ENCODE measurements at places on chromosomes 13 and 19. TPM values are rescaled to one million over a fixed set of nuclear protein-coding genes. Genes with fewer than 3 reads are reported as not detected.

- no peak for DNase-seq
These were observed 1.5 kb downstream of the SIGLEC8 start for GRCh38 chr19:51456541-51457290.

DNA sequence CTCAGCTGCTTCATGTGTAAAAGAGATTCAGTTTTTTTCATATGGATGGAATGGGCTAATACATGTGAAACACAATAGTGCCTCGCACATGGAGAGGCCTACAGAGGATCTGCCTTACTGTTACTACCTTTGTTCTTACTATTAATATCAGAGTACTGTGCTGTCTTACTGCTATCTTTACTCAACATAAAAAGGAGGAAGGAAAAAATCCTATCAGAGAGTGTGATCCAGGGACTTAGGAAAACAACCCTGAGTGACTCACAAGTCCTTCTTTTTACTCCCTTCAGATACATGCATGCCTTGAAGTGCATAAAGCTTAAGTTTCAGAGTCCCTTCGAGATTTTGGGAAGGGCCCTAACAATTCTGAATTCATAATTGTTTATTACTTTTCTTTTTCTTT, 136.8 kb downstream of the TBC1D4 start:
- DNase-seq: no peak

GRCh38 chr13:42348576-42348975, 76.6 kb downstream of the AKAP11 start:
- DNase-seq: no peak

GRCh38 chr13:71771144-71771543, 95.9 kb downstream of the DACH1 start:
- no peak for DNase-seq

LIM2 gene
- total RNA-seq: not detected

FCER2 gene
- total RNA-seq: 1.7 TPM

NRTN gene
- total RNA-seq: 29.6 TPM

DNA sequence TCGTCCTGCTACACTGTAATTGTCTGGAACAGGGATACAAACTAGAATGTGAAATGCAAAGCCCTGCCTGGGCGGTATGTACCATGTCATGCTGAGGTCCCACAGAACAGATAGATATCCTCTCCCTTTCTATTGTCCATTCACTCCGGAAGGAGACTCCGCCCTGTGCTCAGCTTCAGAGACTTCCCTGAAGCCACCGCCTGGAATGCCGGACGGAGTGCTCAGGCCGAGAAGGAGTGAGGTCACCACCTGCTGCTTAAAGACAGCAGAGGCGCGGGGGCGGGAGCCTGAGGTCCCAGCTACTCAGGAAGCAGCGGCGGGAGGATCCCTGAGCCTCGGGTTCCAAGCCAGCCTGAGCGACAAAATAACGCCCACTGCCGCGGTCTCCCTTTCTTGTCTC, 890 bp upstream of the ZNF611 start:
- peak; percentile 90 for DNase-seq

DNA sequence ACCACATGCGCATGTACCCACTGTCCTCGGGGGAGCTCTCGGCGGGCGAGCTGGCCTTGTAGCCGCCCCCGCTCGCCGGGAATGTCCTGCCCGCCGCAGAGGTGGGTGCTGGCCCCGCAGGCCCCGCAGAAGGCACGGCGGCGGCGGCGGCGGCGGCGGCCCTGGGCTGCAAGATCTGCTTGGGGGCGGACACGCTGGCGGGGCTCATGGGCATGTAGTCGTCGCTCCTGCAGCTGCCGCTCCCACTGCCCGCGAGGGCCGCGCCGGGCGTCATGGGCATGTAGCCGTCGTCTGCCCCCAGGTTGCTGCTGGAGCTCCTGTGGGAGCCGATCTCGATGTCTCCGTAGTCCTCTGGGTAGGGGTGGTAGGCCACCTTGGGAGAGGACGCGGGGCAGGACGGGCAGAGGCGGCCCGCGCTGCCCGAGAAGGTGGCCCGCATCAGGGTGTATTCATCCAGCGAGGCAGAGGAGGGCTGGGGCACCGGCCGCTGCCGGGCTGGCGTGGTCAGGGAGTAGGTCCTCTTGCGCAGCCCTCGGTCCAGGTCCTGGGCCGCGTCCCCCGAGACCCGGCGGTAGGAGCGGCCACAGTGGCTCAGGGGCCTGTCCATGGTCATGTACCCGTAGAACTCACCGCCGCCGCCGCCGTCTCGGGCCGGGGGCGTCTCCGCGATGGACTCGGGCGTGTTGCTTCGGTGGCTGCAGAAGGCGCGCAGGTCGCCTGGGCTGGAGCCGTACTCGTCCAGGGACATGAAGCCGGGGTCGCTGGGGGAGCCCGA, 2.4 kb downstream of the IRS2 start:
- no peak for DNase-seq

PPM1N gene
- total RNA-seq: 1.0 TPM

ZNF776 gene
- total RNA-seq: 10.8 TPM

DNA sequence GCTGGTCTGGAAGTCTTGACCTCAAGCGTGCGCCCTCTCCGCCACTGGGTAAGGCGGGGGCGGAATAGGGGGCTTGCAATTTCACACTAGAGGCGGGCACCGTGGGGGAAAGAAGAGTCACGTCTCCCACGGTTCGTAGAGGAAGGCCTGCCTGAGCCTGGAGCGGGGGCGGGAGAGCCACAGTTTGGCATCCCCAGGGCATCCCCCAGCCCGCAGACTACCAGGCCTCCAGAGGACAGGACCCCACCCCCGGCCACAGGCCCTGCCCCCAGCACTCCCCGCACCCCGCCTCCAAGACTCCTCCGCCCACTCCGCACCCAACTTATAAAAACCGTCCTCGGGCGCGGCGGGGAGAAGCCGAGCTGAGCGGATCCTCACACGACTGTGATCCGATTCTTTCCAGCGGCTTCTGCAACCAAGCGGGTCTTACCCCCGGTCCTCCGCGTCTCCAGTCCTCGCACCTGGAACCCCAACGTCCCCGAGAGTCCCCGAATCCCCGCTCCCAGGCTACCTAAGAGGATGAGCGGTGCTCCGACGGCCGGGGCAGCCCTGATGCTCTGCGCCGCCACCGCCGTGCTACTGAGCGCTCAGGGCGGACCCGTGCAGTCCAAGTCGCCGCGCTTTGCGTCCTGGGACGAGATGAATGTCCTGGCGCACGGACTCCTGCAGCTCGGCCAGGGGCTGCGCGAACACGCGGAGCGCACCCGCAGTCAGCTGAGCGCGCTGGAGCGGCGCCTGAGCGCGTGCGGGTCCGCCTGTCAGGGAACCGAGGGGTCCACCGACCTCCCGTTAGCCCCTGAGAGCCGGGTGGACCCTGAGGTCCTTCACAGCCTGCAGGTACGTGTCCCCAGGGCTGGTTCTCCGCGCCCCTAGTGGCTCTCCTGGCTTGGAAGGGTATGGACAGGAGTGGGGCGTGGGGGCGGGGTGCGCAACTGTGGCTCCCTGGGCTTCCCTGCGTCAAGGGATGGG, at the start of gene ANGPTL4:
TSS of gene ANGPTL4 (plus strand) at position 353 of the 969 bp plus-strand sequence. CDS start at position 520, 167 bp downstream.
- peak; percentile 90 for DNase-seq

LGALS14 gene
- total RNA-seq: not detected

DNA sequence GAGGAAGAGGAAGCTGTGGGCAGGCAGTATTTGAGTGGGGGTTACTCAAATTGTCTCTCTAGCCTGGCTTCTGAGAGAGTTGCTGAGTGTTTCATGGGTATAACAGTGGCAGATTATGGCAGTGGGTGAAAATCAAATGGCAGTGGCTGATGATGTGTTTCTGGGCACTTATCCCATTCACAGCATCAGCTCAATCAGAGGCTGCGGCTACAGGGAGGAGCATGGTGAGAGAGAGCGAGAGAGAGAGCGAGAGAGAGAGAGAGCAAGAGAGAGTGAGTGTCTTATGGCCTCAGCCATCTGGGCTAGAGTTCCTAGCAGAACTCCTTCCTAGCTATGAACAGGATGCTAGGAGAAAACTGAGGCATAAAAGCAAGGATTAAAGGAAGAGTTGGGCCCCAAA, 178.9 kb downstream of the OLFM4 start:
- no peak for DNase-seq

GRCh38 chr19:58569943-58570670, 3.0 kb downstream of the MZF1 start:
- peak; percentile 15 for DNase-seq

TNFSF9 gene
- total RNA-seq: 0.29 TPM

SERPINE3 gene
- total RNA-seq: not detected

DNA sequence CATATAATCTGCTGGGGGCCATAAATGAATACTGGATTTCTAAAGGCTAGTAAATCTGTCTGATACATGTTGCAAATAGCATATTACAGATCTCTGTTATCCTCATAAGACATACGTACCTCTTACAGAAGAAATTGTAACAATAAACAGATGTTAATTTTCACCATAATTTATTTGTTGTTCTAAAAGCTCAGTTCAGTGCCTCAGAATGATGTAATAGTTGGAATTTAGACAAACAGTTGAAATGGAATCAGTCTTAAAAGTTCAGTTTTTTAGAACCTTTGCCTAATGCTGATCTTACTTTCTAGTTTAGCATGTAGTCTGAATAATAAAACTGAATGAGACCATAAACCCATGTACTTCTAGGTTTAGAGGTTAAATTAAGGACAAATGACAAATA, 43.1 kb downstream of the B3GLCT start:
- DNase-seq: no peak

- DNase-seq: peak; percentile 84
These were observed 3.0 kb downstream of the IRF2BP1 start for GRCh38 chr19:45882652-45883585.

DNA sequence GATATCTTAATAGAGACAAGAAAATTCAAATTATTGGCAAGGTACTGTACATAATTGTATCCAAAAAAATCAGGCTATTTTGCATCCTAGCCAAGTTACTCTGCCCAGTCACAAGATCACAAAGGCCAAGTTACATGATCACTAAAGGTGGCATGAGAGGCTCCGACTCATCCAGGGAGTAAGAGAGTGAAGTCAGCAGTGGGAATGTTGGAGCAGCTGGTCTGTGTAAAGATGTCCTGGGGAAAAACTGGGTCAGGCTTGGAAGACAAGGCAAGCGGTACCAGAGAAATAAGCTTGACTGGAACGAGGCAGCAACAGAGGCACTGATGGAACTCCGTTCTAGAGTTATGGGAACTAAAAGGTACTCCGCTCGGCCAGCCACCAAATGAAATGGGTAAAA, 50.2 kb upstream of the PSG2 start:
- DNase-seq: no peak

ZNF836 gene
- total RNA-seq: 10.5 TPM

DNA sequence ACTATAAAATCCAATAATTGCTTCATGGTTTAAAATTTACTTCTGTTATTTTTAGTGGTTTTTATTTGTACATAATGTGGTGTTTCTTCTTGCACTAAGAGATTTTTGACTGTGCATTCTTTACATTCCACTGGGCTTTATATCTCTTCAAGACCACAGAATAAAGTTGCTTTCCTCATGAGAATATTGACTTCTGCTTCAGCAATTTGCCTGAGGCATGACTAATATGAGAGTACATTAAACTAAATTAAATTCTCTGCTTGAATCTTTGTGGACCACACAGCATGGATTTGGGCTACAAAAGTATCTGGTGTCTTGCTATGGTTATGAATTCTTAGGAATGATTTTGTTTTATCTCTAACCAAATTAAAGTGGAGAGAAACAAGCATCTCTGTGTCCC, 1463.4 kb upstream of the PCDH20 start:
- DNase-seq: no peak

APOC4 gene
- not detected for total RNA-seq

NOTCH3 gene
- 34.4 TPM for total RNA-seq

DNA sequence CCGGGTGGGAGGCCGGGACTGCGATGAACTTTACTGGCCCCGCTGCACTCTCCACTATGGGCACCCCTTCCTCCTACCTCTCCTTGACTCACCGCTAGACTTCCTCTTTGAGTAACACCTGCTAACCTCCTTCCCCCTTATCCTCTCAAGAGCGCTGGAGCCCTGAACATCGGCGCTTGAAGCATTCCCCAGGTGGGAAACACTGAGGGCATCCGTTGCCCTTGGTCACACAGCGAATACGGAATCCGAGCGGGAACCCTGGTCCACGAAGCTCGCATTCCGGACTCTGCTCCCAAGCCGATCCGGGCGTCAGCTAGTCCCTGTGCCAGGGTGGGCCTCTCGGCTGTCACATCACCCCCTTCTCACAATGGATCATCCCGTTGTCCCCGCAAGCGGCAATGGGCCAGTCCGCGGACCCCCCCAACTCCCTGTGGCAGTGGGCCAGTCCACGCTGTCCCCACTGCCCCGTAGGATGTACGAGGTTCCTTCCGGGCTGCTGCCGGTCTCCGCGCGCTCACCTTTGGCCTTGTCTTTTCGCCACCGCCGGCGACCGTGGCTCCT, 4.2 kb downstream of the LIPE start:
- no peak for DNase-seq

DNA sequence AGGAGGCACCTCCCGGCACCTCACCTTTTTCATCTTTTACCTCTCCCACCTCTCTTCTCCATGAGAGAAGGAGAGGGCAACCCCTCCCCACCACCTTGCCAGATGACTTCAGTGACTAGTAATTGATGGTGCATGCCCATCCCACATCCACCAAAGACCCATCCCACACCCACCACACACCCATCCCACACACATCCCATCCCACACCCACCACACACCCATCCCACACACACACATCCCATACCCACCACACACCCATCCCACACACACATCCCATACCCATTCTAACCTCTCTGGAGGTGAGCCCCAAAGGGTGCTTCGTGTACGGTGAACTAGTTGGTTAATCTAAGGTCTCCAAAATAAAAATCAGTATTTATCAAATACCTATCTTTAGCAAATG, 44.7 kb downstream of the STK24 start:
- no peak for DNase-seq

ZNF69 gene
- 4.5 TPM for total RNA-seq

DNA sequence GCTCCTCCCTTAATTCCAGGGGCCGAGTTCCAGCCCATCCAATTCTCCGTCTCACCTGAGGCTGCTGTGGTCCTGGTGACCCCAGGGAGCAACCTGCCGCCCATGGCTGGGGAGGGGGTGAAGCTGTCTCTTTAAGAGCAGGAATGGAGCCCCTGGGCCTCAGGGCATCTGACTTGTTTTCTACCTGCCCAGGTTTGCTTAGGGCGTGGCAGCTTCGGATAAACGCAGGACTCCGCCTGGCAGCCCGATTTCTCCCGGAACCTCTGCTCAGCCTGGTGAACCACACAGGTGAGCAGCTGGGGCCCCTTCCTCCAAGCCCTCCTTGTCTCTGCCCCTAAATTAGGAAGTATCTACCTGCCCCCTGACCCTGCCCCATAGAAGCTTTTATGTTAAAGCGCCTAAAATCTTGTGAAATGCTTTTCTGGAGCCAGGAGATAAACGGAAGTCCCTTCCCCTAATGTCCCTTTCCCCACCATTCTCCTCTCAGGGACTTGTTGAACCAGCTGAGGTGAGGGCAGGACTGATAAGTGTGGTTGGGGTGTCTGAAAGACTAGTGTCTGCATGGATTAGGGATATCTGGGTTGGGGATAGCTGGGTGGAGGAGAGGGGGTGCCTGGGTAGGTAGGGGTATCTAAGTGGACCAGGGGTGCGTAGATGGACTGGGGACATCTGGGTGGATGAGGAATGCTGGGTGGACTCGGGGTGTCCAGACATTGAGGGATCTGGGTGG, 614 bp downstream of the FXYD3 start:
- no peak for DNase-seq

Data from left cardiac atrium (tissue), 4 donors.